ENCODE measurements at places on chromosomes 3 and 15.

- no peak for DNase-seq
These were observed 3.2 kb downstream of the KCTD6 start for GRCh38 chr3:58495101-58495500.

GRCh38 chr3:174710612-174711011 lies 148.5 kb upstream of the NAALADL2 start:
- no peak for DNase-seq

- no peak for DNase-seq
These were observed 57.4 kb downstream of the PRICKLE2 start for GRCh38 chr3:64167868-64168267.

GRCh38 chr3:152823781-152824180 lies 11.2 kb upstream of the P2RY1 start:
- DNase-seq, result no peak

- DNase-seq, result no peak
These were observed 26.3 kb downstream of the PXYLP1 start for GRCh38 chr3:141257961-141258360.

- no peak for DNase-seq
These were observed 30.9 kb upstream of the MUC13 start for GRCh38 chr3:124965413-124965812.

- DNase-seq, result no peak
These were observed 15.8 kb upstream of the RFTN1 start for GRCh38 chr3:16529264-16529663.

GRCh38 chr15:40775740-40776536 lies 6.2 kb downstream of the C15orf62 start:
- no peak for DNase-seq

DNA sequence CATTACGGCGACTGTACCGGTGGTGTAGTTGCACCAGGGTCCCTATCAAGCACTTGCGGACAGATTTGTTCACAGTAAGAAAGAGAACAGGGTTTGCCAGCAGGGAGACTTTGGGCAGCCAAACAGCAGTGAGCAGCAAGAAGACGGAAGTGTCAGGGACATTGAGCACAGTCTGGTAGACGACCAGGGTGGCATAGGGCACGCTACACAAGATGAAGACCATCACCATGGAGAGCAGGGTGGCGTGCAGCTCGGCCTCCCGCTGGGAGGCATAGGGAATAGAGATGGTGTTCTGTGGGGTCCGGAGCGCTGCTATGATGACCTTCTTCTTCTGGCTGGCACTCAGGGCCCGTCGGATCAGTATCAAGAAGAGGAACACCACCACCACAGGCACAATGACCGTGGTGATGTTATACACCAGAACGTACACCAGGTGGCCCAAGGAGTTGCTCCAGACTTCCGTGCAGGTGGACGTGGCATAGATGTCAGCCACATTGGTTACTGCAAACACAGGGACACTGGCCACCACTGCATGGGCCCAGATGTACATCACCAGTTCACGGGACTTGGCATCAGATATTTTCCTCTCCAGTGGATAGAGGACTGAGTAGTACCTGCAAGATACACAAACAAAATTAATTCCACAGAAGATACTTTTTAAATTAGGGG lies 19.1 kb upstream of the FSIP1 start:
- peak; percentile 50 for DNase-seq

DNA sequence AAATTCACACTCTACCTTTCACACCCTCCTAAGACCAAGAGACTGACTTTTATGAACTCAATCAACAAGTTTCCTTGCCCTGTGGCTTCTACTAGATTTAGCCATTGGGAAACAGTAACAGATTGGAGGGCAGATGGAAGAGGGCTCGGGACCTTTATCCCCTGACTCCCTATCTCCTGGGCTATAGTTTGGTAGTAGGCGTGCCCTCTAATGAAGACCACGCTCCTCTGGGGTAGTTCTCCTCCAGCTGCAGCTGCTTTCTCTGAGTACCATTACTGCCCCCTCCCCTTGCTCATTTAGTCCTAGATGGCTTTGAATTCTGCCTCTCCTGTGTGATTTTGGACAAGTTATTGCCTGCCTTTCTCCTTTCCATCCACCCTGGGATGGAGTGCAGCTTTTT lies 33.3 kb downstream of the FMN1 start:
- no peak for DNase-seq
